ENCODE measurements at places on chromosomes 1 and 21. TPM values are rescaled to one million over a fixed set of nuclear protein-coding genes. Genes with fewer than 3 reads are reported as not detected.

DNA sequence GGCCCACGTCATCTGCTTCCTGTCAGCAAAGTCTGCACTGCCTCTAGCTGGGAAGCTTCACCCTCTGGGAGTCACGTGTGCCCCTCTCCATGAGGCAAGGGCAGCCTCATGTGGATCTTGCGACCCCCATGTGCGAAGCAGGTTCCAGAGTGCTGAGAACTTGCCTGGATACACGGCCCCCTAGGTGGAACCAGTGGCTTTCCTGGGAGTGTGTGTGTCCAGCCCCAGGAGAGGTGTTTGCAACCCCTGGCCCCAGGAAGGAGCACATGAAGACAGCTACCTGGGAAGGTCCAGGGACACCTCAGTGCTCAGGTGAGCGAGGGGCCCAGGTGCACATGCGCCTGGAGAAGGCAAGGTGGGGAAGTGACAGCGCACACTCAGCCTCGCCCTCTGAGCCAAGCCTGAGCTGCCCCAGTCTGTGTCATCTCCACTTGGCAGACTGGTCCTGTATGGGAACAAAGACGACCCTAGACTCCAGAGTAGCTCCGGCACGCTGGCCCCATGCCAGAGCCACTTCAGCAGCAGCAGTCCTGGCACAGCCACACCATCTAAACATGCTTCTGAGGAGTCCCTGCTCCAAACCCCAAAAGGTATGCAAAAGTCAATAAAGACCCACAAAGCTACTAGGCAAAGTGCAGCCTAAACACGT is 8.9 kb downstream of the LSS start:
- H3K4me1 ChIP-seq: peaks cover 27% of the 10 kb centered on the region
- DNase-seq: peak; percentile 71
- H3K27ac ChIP-seq: no peak overlapping the region
- H3K27me3 ChIP-seq: no peaks in the 10 kb centered on the region
- H3K36me3 ChIP-seq: peaks cover 69% of the 10 kb centered on the region

DNA sequence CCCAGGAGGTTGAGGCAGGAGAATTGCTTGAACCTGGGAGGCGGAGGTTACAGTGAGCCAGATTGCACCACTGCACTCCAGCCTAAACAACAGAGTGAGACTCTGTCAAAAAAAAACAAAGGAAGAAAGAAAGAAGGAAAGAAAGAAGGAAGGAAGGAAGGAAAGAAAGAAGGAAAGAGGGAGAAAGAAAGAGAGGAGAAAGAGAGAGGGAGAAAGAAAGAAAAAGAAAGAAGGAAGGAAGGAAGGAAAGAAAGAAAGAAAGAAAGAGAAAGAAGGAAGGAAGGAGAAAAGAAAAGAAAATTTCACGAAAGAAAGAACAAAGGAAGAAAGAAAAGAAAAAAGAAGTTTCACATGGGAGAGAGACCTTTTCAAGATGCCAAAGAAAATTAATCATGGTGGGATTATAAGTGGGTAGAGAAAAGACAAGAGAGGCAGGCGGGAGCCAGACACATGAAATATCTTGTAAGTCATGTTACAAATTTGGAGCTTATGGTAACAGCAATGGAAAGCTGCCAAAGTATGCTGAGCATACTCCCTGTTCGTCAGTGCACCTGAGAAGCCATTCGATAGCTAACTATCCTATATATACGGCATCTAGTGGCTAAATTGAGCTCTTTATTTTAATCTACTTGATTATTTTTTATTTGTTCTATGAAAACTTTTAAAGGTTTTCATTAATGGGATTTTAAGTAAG is 41.3 kb upstream of the TNFSF4 start:
- no peak for DNase-seq
- H3K27ac ChIP-seq: no peak overlapping the region
- H3K4me3 ChIP-seq: no peak overlapping the region
- H3K27me3 ChIP-seq: no peaks in the 10 kb centered on the region
- H3K4me1 ChIP-seq: no peaks in the 10 kb centered on the region

CLCA1 gene
- not detected for total RNA-seq

GRCh38 chr1:11468878-11469277 is 10.1 kb upstream of the DISP3 start:
- H3K4me1 ChIP-seq: no peaks in the 10 kb centered on the region
- H3K36me3 ChIP-seq: no peaks in the 10 kb centered on the region
- H3K4me3 ChIP-seq: no peak overlapping the region
- H3K27me3 ChIP-seq: peaks cover 6% of the 10 kb centered on the region

GRCh38 chr1:111671852-111672251 is 52.3 kb downstream of the RAP1A start:
- peaks cover 11% of the 10 kb centered on the region for H3K36me3 ChIP-seq
- H3K27ac ChIP-seq: no peak overlapping the region

WLS gene
- total RNA-seq: 85.2 TPM

- H3K4me1 ChIP-seq: no peaks in the 10 kb centered on the region
- no peak overlapping the region for H3K27ac ChIP-seq
- H3K27me3 ChIP-seq: peaks cover 30% of the 10 kb centered on the region
These were observed 67.9 kb downstream of the KLHDC7A start for GRCh38 chr1:18548643-18549042.

DIP2A gene
- total RNA-seq: 41.0 TPM

Data from lower lobe of right lung (tissue), 2 donors.